Pancreas (tissue), 10 donors: ENCODE measurements at places on chromosomes 1 and 21.
A peak's percentile ranks its signal among the peaks of the same experiment; 100 is the strongest.

GRCh38 chr1:31761883-31762282, 2.3 kb downstream of the ADGRB2 start:
- no peaks in the 10 kb centered on the region for H3K36me3 ChIP-seq
- H3K4me3 ChIP-seq: no peak overlapping the region
- no peak overlapping the region for H3K27ac ChIP-seq
- DNase-seq: no peak

- no peak for DNase-seq
- no peaks in the 10 kb centered on the region for H3K27me3 ChIP-seq
- no peak overlapping the region for H3K27ac ChIP-seq
- H3K36me3 ChIP-seq: peaks cover 56% of the 10 kb centered on the region
- no peaks in the 10 kb centered on the region for H3K4me1 ChIP-seq
- H3K4me3 ChIP-seq: no peak overlapping the region
Measured at GRCh38 chr1:43430831-43431230, 22.9 kb downstream of the HYI start.

- no peak overlapping the region for H3K4me3 ChIP-seq
- no peak overlapping the region for H3K27ac ChIP-seq
- no peaks in the 10 kb centered on the region for H3K4me1 ChIP-seq
- H3K27me3 ChIP-seq: no peaks in the 10 kb centered on the region
- peak; percentile 55 for DNase-seq
Measured at GRCh38 chr1:104172243-104172681, 422.6 kb downstream of the AMY1C start.

GRCh38 chr21:17900281-17900989, 81.3 kb upstream of the C21orf91 start:
- H3K36me3 ChIP-seq: no peaks in the 10 kb centered on the region
- no peaks in the 10 kb centered on the region for H3K27me3 ChIP-seq
- H3K4me3 ChIP-seq: no peak overlapping the region
- DNase-seq: no peak

DNA sequence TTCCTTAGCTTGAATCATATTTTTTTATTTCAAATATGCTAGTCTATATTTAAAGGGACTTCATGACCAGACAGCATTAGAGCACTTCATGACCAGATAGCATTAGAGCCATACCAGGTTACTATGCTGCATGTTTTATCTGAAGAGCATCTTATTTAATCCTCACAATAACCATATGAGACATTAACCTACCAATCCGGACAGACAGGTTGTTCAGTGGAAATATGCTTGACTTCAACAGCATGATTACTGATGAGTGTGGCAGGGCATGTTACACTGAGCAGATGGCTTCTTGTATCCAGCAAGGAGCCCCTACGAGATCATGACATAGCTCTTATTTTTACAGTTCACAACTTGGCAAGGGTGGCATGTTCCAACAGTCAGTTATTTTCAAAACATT, 85.0 kb upstream of the KCTD3 start:
- H3K4me1 ChIP-seq: no peaks in the 10 kb centered on the region
- H3K4me3 ChIP-seq: no peak overlapping the region
- H3K27ac ChIP-seq: no peak overlapping the region
- H3K27me3 ChIP-seq: no peaks in the 10 kb centered on the region
- H3K36me3 ChIP-seq: no peaks in the 10 kb centered on the region

DNA sequence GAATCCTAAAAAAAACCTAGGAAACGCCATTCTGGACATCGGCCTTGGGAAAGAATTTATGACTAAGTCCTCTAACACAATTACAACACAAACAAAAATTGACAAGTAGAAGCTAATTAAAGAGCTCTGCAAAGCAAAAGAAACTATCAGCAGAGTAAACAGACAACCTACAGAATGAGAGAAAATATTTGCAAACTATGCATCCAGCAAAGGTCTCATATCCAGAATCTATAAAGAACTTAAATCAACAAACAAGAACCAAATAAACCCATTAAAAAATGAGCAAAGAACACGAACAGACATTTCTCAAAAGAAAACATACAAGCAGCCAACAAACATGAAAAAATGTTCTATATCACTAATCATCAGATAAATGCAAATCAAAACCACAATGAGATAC, 58.6 kb downstream of the PTGFR start:
- no peak for DNase-seq
- no peak overlapping the region for H3K27ac ChIP-seq
- H3K36me3 ChIP-seq: no peaks in the 10 kb centered on the region
- no peaks in the 10 kb centered on the region for H3K27me3 ChIP-seq
- no peak overlapping the region for H3K4me3 ChIP-seq
- no peaks in the 10 kb centered on the region for H3K4me1 ChIP-seq

- DNase-seq: no peak
- no peaks in the 10 kb centered on the region for H3K36me3 ChIP-seq
- H3K27me3 ChIP-seq: no peaks in the 10 kb centered on the region
- H3K4me1 ChIP-seq: no peaks in the 10 kb centered on the region
Measured at GRCh38 chr1:115282807-115283208, 55.2 kb downstream of the NGF start.

GRCh38 chr21:34320011-34320410, 43.8 kb upstream of the KCNE2 start:
- DNase-seq: no peak
- H3K27ac ChIP-seq: no peak overlapping the region
- no peak overlapping the region for H3K4me3 ChIP-seq
- H3K36me3 ChIP-seq: no peaks in the 10 kb centered on the region
- no peaks in the 10 kb centered on the region for H3K4me1 ChIP-seq
- H3K27me3 ChIP-seq: no peaks in the 10 kb centered on the region

- no peaks in the 10 kb centered on the region for H3K4me1 ChIP-seq
- H3K36me3 ChIP-seq: no peaks in the 10 kb centered on the region
- H3K4me3 ChIP-seq: no peak overlapping the region
- H3K27ac ChIP-seq: no peak overlapping the region
Measured at GRCh38 chr1:196317535-196318522, 290.4 kb downstream of the KCNT2 start.

DNA sequence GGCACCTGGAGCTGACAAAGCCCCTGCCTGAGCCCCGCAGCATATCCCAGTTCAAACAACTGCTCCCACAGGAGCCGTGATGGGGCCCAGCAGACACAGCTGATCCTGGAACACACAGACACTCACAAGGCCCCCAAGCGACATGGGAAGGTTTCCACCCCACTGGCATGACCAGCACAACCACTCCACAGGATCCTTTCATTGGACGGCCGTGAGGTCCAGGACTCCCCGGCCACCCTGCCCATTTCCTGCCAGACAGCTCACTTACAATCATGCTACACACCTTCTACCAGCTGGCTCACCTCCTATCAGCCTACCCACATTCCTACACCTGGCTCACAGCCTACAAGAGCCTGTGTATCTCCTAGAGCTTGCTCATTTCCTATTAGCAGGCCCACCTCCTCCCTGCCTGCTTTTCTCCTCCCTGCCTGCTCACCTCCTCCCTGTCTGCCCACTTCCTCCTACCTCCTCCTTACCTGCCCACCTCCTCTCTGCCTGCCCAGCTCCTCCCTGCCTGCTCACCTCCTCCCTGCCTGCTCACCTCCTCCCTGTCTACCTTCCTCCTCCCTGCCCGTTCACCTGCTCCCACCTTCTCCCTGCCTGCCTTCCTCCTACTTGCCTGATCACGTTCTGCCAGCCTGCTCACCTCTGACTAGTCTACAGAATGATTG, 73.9 kb downstream of the MATN1 start:
- H3K27me3 ChIP-seq: no peaks in the 10 kb centered on the region
- H3K27ac ChIP-seq: no peak overlapping the region
- no peak overlapping the region for H3K4me3 ChIP-seq

GRCh38 chr1:26197813-26198212, 7.4 kb downstream of the CATSPER4 start:
- no peak for DNase-seq
- H3K4me1 ChIP-seq: no peaks in the 10 kb centered on the region
- no peak overlapping the region for H3K27ac ChIP-seq
- H3K4me3 ChIP-seq: no peak overlapping the region
- no peaks in the 10 kb centered on the region for H3K36me3 ChIP-seq

DNA sequence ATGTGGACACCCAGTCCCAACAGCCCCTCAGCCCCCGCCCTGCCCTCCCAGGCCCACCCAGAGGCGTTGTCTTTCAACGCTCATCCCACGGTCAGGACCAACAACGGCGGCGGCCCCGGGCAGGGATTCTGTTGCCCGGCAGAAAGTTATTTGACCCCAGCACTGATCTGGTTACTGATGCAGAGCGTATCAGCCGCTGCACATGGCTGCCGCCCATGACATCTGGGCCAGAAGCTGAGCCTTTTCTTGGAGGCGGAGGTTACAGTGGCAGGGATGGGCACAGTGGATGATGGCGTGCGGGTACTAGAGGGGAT, 127.1 kb upstream of the ARHGEF16 start:
- H3K4me1 ChIP-seq: peaks cover 10% of the 10 kb centered on the region
- no peaks in the 10 kb centered on the region for H3K36me3 ChIP-seq
- no peak overlapping the region for H3K27ac ChIP-seq
- H3K4me3 ChIP-seq: no peak overlapping the region

DNA sequence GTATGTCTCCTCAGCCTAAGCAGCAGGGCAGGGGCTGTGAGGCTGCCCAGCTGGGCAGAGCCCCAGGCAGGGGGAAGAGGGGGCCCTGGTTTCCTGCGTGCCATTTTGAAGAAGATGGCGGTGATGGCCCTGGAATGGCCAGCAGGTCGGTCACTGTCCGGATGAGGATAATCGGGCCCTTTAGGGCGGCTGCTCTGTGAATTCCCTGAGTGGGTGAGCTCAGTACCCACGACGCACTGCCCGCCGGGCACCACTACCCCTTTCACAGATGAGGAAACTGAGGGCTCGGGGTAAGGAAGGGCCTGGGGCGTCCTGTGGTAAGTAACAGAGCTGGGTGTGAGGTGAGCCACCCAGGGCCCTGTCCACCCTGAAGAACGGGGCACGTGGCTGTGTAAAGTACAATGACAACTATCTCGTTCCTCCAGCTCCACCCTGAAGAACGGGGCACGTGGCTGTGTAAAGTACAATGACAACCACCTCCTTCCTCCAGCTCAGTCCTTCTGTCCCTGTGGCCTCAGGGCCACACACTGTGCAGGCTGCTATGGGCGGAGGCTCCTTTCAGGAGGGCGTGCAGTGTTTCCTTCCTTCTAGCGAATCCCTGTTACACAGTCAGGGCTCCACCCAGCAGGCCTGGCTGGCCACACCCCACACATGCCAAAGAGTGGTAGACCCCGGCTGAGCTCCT, 23.2 kb downstream of the ITGB2 start:
- no peaks in the 10 kb centered on the region for H3K27me3 ChIP-seq
- no peaks in the 10 kb centered on the region for H3K4me1 ChIP-seq
- no peak overlapping the region for H3K27ac ChIP-seq
- H3K4me3 ChIP-seq: no peak overlapping the region
- H3K36me3 ChIP-seq: no peaks in the 10 kb centered on the region
